CD14-positive monocyte (primary cell): ENCODE measurements at places on chromosomes 4 and X.

- DNase-seq: no peak
These were observed 4.7 kb downstream of the TMSB4X start for GRCh38 chrX:12979616-12980015.

GRCh38 chr4:83651846-83652245 is 115.9 kb downstream of the GPAT3 start:
- no peak for DNase-seq

- no peak for DNase-seq
These were observed 65.6 kb downstream of the NBDY start for GRCh38 chrX:56794404-56795230.

DNA sequence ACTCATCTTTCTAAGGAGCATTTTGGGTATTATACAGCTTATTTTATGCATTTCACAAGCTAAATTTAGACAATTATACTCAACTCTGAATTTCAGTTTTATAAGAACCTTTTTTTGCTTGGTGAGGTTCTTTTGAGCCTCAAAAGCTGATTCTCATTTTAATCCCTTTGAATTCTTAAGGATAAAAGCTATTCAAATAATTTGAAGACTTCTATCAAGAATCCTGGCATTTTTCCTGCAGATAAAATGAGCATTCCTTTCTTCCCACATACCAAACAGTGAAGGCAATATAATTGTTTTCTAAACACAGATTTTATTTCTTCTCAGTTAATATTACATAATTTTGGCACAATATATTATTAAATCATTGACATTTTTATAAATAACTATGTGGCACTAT is 118.4 kb upstream of the GPM6A start:
- no peak for DNase-seq

GRCh38 chrX:118528071-118528737 is 32.6 kb downstream of the DOCK11 start:
- peak; percentile 67 for DNase-seq

GRCh38 chrX:12307961-12308360 is 169.7 kb downstream of the FRMPD4 start:
- DNase-seq: no peak

- no peak for DNase-seq
These were observed 73.8 kb downstream of the FBXW7 start for GRCh38 chr4:152462047-152462446.

GRCh38 chr4:104941661-104942062 is 205.0 kb upstream of the TET2 start:
- DNase-seq: no peak

DNA sequence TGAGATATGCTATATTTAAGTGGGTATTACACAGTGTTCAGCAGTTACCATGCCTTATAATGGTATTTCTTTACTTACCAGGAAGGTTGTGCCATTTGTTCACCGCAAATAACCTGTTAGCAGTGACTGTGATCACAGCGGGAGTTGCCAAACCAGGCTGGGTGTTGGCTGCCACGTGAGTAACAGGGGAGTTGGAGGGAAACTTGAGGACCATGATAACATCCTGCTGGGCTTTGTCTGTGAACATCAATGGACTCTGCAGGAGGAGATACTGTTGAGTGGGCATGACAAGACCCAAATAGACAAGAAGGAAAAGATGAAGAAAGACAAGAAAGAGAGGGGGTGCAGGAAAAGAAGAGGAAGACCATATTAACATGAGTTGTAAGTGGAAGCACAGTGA is 242.9 kb downstream of the DCLK2 start:
- no peak for DNase-seq
